Spinal cord (tissue), 10 donors: ENCODE measurements at places on chromosomes 6 and 20. TPM values are rescaled to one million over a fixed set of nuclear protein-coding genes. Genes with fewer than 3 reads are reported as not detected.

DNA sequence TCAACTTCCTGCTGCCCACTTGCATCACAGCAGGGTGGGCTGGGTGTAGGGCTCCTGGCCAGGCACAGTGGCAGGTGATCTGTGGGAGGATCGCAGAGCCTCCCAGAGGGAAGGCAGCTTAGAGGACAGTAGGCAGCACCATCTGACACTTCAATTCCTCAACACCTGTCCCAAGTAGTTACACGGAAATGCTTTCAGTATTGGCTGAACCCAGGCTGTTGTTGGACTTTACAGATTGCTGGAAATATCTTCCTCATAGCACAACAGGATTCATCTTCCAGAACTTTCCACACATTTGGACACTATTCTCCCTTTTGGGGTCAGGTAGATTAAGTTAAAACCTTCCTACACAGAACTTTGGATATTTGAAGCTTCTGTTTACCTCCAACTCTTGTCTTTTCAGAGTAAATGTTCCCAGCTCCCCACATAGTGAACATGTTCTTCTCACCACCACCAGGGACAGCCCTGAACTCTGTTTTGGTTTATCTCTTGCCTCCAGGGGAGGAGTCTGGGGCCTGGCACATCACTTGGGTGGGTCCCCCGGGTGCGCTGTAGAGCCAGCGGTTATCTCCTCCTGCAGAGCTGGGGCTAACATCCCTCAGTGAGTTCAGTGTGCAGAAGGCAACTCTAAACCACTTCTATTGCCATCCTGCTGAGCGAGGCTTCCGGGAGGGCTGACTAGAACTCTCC, 3.5 kb upstream of the SLC22A2 start:
- DNase-seq = no peak

Gene STX11
- 2.2 TPM for total RNA-seq

Gene RSPH4A
- 19.2 TPM for total RNA-seq

Gene ESF1
- total RNA-seq = 20.6 TPM

Gene SASH1
- 77.3 TPM for total RNA-seq

DNA sequence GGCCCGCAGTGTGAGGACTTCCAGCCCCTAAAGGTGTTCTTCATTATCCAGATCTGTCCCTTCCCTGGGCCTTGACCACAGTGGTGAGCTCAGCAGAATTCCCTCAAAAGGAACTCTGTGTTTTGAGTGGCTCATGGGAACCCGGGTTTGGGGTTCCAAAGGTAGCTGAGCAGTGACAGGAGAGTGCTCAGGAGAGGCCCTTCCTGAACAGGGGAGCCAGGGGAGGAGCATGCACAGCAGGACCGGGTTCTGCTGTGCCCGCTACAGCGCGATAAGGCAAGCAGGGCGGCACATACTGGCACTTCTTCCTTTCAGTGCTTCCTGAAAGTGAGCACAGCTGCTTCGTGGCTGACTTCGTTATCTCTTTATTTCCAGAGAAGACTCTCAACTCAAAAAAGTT, 88.3 kb downstream of the SSR1 start:
- DNase-seq = no peak

DNA sequence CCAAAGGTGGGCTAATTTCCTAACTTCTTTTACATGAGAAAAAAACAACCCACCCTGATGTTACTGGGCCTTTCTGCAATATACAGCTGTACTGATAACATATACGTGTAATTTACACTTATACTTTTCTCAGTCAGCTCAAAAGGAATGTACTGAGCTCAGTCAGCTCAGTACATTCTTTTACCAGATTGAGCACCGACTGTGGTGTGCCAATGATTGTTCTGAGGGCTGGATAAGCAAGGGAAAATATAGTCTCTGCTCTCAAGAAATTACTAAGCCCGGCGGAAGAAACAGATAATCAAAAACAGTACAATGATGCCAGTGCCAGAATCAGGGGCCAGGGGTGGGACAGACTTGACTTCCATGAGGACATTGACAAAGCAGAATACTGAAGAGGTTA, 10.0 kb upstream of the BLOC1S5 start:
- no peak for DNase-seq

DNA sequence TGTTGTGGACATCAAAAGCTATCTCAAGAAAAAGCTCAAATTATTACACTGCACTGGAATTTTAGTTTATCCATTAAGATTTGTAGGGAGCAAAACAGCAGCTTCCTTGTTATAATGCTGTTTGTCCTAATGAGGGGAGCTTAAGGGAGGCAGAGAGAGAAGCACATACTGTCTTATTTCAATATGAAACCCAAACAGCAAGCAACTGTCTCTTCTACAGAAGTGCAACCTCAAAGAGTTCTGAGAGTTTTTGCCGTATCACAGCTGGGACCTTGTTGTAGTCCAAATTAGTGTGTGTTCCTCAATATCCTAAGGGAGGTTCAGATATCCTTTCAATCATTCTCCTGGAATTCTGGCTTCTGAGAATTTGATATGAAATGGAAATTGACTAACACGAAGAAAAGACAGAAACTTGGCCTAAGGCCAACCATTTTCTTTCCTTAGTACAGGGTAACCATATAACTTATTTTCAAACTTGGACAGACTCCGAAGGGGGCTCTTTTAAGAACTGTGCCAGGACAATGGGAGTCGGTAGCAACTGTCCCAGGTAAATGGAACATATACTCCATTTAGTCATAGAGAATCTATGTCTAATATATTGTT, 149.3 kb upstream of the CCN2 start:
- no peak for DNase-seq

DNA sequence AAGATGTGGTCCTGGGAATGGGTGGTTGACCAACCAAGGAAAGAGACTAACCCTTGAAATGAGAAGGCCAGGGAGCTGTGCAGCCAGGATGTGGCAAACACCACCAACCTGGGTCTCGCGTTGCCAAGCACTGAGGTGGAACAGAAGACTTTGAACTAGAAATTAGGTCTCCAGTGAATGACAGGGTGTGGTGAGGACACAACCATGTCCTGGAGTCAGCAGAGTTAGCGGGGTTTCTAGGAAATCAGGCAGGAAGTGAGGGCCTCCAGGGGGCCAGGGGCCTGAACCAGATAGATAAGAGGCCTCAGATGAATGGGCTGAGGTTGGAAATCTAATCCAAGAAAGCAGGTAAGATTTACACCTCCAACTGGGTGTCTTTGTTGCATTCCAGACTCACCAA, 353.3 kb upstream of the ARID1B start:
- no peak for DNase-seq

- DNase-seq = no peak
Measured at GRCh38 chr6:121593011-121593641, 157.7 kb downstream of the GJA1 start.

Gene AURKA
- 10.0 TPM for total RNA-seq

GRCh38 chr6:127188744-127189143, 70.3 kb downstream of the RSPO3 start:
- DNase-seq = no peak

Gene WFDC2
- total RNA-seq = 7.0 TPM

GRCh38 chr20:57672164-57672563, 37.7 kb downstream of the PMEPA1 start:
- peak; percentile 67 for DNase-seq

DNA sequence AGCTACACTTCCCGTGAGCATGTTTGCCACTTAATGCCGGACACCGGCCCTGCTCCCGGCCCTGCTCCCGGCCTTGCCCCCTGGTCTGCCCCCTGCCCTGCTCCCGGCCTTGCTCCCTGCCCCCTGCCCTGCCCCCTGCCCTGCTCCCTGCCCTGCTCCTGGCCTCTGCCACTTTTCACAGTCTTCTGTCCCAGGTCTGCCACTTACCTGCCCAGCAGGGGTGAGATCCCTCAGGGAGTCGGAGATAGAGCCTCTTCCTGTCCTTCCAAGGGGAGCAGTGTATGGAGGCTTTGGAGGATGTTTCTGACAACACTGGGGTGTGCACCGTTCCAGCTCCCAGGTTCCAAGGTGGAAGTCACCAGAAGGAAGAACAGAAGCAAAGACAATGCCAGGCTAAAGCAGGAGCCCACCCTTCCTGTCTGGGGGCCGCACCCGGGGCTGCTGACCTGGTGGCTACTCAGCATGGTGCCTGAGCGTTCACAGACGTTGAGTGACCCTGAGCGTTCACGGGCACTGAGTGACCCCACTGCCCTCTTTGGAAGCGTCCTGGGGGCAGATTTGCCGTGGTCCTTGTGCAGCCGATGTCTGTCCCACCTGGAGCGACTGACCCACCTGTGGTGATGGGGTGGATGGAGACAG, 199.8 kb downstream of the DLL1 start:
- no peak for DNase-seq

- no peak for DNase-seq
Measured at GRCh38 chr6:100464903-100465700, at the start of gene SIM1. Gene SIM1, minus strand, starts transcription at chr6:100464921. Its CDS starts 1,453 bp downstream, at chr6:100463468.

DNA sequence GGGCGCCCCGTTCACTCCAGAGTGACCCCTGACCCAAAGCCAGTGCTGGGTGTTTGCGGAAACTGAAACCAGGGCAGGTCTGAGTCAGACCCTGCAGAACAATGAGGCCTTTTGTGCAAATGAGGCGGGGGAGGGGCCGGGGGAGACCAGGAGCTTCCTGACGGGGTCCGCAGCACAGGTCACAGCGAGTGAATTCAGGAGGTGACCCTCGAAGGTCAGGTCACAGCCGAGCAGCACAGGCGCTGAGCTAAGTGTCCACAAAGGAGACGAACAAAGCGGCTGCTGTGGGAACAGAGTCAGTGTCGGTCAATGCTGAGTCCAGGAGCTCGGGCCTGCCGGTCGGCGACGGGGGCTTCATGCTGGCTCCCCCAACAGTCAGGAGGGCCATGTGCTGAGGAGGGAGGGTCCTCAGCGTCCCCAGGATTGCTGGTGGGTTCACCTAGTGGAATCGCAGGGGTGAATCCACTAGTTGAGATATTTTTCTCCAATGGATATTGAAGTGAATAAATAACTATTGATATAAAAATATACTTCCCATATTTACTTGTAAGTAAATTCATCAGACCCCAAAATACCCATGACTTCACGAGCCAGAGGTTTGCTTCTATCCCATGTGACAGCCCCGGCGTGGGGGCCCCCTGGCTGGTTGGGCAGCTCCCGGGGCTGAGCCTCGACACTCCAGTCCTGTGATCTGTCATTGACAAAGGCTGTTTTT, 188.4 kb upstream of the SULF2 start:
- no peak for DNase-seq

Gene FNDC1
- 29.2 TPM for total RNA-seq

DNA sequence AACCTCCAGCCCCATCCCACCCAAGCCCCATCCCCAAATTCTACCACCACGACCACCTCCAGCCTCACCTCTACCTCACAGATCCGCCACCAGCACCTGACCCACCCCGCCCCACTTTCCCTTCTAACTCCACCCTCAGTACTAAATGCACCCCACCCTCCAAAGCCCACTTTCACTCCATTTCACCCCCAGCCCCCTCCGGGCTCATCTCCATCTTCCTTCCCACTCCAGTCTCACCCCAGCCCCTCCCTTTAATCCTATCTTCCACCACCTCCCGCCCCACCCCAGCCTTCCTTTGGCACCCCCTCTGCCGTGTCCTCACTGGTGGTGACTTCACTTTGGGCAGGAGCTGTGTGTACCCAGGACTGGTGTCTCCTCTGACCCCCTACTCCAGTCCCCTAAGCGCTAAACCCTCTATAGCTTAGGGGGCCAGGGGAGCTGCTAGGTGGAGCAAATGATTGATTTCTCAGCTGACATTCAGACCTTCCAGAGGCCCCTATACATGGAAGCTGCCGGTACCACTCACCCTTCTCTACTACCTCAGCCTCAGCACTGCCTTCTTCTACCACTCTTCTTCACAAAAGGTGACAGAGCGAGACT, 2.8 kb upstream of the NSFL1C start:
- DNase-seq = no peak

- no peak for DNase-seq
Measured at GRCh38 chr20:37366743-37367142, 20.8 kb downstream of the SRC start.

- DNase-seq = no peak
Measured at GRCh38 chr20:11918391-11918845, 725 bp downstream of the BTBD3 start.

DNA sequence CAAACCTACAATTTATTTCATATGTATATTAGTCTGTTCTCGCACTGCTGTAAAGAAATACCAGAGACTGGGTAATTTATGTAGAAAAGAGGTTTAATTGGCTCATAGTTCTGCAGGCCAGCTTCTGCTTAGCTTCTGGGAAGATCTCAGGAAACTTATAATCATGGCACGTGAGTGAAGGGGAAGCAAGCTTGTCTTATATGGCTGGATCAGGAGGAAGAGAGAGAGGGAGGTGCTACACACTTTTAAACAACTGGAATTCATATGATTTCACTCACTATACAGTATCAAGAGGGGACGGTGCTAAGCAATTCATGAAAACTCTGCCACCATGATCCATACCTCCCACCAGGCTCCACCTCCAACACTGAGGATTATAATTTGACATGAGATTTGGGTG, 29.9 kb downstream of the PHACTR2 start:
- DNase-seq = no peak

DNA sequence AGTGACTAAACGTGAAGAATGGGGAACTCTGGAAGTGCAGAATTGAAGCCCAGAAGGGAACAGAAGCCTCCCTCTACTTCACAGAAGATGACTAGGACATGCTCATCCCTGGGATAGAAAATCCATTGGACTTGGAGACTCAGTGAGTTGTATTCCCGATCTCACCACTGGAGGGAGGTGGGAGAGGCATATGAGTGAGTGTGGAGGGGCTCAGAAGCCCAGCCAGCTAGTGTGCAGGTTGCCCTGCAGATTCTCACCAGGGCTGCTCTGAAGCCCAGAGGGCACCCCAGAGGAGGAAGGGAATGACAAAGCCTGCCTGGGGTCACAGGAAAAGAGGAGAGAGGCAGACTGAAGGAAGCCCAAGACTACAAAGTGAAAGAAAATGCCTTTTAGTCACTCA, 42.1 kb upstream of the HLA-E start:
- DNase-seq = no peak

DNA sequence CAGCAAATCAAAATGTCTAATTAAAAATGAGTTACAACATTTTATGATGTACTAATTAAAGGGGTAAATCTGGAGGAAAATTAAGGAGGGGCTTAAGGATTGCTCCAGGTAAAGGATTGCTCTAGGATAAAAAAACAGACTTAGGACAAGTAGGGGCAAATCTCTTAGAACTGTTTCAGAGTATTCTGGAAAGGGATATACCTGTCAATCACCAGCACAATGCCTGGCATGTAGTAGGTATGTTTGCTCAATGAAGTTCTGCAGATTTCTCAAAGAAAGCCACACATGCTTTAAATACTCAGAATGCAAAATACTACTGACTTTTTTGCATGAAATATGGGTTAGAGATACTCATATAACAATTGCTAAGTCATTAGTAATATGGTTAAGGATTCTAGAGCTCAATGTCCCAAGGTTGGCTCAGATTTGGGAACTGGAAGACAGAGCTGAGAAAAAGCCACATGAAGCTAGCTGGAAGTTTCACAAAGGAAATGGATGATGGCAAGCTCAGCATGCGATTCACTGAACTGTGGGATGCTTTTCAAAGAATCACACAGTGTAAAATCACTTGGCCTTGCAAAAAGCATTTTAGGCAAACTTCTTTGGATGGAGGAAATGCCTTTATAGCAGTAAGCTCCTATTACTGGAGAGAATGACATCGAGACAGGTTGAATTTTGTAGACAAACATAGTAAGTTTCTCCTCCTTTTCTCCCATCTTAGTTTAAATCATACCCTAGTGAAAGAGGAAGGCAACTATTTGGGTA, 72.8 kb downstream of the MAP3K5 start:
- peak; percentile 64 for DNase-seq

Gene SYCP2
- total RNA-seq = 2.4 TPM
